ENCODE measurements at places on chromosomes 1 and 21.

DNA sequence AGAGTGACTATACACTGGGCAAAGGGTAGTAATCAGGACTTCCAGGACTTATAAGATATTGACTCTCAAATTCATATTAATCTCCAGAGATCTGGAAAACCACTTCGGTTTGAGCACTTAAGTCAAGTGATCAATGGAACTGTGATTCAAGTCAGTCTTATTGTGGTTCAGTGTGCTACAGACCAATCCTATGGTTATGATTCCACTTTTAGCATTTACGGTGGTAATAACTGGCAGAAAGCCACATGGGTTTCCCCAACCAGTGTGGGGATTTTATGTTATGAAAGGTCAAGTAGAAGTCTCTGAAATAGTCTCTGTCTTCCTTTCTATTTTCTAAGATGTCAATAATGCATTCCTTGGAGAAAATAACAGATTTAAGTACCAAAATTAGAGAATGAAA is 151.3 kb upstream of the NEGR1 start:
- DNase-seq, result no peak

DNA sequence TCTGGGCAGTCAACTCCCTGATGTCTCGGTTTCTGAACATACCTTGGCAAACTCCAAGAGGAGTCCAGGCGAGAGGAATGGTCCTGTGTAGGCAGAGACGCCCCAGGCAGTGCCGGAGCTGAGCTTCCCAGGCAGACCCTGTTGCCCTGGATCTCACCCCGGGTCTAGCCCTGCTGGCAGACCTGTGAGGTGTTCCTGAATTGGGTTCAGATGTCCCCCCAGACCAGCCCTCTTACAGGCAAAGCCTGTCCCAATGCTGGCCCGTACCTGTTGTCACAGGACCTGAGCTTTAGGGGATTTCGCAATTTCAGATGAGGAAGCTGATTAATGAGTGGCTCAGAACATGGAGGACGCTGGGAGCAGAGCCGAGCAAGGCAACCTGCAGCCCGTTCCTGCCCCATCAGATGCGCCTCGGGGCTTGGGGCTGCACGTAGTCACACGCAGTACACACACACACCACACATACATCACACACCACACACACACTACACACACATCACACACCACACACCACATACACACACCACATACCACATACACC is 38.5 kb upstream of the PDE9A start:
- DNase-seq, result peak; percentile 56

GRCh38 chr1:4118746-4119515 is 218.9 kb upstream of the C1orf174 start:
- no peak for DNase-seq

GRCh38 chr1:41607808-41608207 is 123.3 kb upstream of the EDN2 start:
- no peak for DNase-seq

- DNase-seq, result no peak
Observed at GRCh38 chr1:232682248-232682647, 52.3 kb upstream of the SIPA1L2 start.

- DNase-seq, result peak; percentile 45
Observed at GRCh38 chr1:200488375-200489165, 78.7 kb upstream of the ZNF281 start.

GRCh38 chr1:98389809-98390208 is 271.7 kb upstream of the SNX7 start:
- DNase-seq, result no peak

DNA sequence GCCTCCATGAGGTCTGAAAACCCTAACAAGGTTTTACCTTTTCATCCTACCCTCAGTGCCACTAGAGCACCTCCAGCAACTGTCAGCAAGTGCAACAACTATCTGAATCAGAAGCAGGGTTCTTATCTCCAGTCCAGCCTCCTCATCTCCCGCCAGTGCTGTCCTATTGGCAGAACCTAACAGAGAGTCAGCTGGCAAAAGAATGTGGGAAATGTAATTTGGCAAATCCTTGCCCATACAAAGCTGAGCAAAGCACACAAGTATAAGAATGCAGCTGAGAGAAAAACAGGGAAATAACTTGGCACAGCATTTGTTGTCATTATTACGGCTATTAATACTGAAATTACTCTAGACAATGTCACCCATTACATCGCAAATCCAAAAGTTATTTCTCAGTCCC is 124.2 kb downstream of the ATP6V1G3 start:
- no peak for DNase-seq

- DNase-seq, result no peak
Observed at GRCh38 chr1:240074908-240075307, 16.8 kb upstream of the FMN2 start.

- no peak for DNase-seq
Observed at GRCh38 chr1:17791055-17791390, 35.9 kb downstream of the ACTL8 start.

GRCh38 chr1:36968730-36969129 is 65.6 kb downstream of the GRIK3 start:
- no peak for DNase-seq

DNA sequence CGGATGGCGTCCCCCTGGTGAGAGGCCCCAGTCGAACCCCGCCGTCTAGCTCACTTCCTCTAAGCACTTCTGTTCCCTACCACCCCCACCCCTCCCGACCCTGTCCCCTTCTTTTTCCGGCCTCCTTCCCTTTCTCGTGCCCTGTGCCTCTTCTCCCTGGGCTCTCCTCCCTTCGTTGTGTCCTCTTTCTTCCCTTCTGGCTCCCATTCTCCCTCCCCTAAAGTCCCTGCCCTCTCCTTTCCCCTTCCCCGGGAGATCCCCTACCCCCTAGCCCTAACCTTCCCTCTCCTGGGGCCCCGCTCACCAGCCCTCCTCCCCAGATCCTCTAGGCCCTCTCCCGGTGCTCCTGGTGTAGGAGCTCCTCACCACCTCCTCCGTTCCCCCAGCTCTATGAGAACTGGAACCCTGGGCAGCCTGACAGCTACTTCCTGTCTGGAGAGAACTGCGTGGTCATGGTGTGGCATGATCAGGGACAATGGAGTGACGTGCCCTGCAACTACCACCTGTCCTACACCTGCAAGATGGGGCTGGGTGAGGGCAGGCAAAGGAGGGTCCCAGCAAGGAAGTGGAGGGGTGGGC is 15.9 kb downstream of the BCAN start:
- DNase-seq, result no peak

- DNase-seq, result no peak
Observed at GRCh38 chr1:44700573-44700972, 26.1 kb downstream of the ARMH1 start.

- DNase-seq, result no peak
Observed at GRCh38 chr1:201772178-201772577, 56.8 kb upstream of the IPO9 start.

GRCh38 chr21:33021150-33021549 is 4.6 kb upstream of the OLIG2 start:
- DNase-seq, result no peak

GRCh38 chr1:14689996-14690615 is 91.6 kb downstream of the KAZN start:
- no peak for DNase-seq

DNA sequence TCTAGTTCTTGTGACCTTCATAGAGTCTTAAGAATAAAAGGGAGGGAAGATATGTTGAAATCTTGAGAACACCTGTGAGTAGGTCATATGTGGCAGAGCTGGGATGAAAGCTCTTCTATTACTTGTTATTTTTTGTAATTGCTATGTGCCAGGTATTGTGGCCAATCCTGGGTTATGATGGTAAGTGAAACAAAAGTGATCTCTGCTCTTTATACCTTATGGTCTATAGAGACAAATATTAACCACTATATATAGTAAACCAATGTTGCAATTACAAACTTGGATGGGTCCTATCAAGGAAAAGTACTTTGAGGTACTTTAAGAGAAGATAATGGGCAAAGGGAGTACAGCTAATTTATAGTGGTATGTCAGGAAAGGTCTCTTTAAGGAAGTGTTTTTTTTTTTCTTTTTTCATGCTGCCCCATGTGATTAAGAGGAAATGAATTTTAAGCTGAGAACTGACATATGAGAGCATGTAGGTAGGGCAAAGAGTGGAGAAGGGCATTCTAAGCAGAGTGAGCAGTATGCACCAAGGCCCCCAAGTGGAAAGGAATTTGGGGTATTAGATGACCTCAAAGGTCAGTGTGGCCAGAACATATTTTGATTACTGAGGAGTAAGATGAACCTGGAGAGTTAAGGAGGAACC is 43.3 kb downstream of the POU2F1 start:
- DNase-seq, result no peak

DNA sequence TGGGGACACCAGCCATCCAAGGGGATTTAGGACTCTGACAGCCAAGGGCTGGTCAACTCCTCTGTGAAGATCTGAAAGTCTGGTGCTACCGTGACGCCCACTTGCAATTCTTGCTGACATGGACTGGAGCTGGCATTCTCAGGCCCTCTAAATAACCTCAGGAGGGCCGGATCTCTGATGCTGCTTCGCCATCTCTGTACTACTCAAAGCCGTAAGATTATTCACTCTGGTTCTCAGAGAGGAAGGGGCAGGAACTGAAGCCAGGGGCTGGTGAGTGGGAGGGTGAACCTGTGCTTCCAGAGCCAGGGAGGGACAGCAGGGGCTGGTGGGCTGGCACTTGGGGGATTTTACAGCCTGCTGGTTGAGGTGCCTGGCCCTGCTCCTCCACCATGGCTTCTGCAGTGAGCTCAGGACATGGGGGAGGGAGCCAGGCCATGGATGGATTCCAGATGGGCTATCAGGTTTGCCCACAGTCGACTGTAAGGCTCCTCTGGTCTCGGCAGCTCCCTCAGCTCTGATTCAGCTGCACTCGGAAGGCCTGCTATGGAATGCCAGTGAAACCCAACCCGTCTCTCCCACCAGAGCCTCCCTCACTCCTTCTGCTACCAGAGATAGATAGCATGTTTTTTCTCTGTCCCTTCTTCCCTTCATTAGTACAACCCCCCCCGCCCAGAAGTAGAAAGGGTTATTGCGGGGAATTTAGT is 84.5 kb downstream of the PLXNA2 start:
- DNase-seq, result no peak

DNA sequence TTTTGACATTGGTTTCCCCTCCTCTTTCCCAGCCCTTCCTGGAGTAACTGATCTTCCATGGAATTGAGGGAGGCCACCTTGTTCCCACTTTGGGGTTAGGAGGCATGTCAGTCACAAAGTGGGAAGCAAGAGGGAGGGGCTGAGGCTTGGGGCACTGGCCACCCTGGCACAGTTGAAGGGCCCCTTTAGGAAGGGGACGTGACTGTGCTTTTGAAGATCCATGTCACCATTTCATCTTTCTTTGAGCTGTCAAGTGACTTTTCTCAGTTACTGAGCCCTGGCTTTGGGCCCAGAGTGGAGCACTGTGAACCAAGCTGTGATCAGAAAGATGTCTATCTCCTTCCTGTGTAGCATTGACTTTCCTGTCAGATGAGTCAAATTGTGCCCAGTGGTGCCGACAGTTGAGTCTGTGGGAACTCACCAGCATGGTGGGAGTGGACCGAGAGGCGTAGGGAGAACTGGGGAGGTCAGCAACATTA is 38.5 kb upstream of the TDRD10 start:
- DNase-seq, result peak; percentile 71

GRCh38 chr1:74913978-74914377 is 181.0 kb downstream of the TYW3 start:
- no peak for DNase-seq

GRCh38 chr1:180586671-180587155 is 27.9 kb downstream of the OVAAL start:
- DNase-seq, result no peak

DNA sequence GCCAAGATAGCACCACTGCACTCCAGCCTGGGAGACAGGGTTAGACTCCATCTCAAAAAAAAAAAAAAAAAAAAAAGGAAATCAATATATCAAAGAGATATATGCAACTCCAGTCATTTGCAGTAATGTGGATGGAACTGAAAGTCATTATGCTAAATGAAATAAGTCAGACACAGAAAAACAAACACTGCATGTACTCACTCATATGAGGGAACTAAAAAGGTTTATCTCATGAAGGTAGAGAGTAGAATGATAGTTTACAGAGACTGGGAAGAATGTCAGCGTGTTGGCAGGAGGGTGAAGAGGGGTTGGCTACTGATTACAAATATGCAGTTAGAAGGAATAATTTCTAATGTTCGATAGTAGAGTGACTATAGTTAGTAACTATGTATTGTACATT is 13.2 kb downstream of the HSD11B1 start:
- DNase-seq, result no peak

GRCh38 chr1:165409657-165410358 is 35.1 kb downstream of the RXRG start:
- DNase-seq, result no peak

- no peak for DNase-seq
Observed at GRCh38 chr21:25656412-25656811, 17.4 kb downstream of the JAM2 start.

- no peak for DNase-seq
Observed at GRCh38 chr1:119865627-119866026, 30.7 kb downstream of the ADAM30 start.

DNA sequence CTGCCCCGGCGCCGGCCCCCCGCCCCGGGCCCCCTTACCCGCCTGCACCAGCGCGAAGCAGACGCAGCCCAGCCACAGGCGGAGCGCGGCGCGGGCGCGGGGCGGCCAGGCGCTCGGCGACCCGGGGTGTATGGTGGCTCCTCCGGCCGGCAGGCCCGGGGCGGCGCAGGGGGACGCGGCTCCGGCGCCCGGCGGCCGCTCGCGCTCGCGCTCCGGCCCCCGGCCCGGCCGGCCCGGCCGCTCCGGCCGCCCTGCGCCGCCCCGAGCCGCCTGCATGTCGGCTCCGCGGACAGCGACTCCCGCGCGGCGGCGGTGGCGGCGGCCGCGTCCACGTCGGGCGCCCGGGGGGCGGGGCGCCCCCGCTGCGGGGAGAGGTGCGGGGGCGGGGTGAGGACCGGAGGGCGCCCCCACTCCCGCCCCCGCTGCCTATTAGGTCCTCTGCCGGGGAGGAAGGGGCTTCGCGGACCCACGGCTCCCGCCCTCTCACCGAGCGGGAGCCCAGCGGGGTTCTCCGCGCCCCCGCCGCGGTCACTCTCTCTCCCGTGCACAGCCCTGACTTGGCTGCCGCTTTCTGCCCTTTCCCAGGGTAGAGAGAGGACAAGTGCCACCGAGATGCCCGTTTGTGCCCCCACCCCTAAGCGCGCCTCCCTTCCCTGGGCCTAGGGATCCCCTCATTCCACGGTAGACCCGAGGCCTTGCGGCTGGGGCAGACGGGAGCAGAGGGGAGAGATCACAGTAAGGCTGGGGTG is at the start of gene FNDC5:
Gene FNDC5, minus strand, starts transcription at position 298 of the 749 bp plus-strand sequence.
- no peak for DNase-seq

- DNase-seq, result no peak
Observed at GRCh38 chr1:185734929-185735700, 924 bp downstream of the HMCN1 start.

DNA sequence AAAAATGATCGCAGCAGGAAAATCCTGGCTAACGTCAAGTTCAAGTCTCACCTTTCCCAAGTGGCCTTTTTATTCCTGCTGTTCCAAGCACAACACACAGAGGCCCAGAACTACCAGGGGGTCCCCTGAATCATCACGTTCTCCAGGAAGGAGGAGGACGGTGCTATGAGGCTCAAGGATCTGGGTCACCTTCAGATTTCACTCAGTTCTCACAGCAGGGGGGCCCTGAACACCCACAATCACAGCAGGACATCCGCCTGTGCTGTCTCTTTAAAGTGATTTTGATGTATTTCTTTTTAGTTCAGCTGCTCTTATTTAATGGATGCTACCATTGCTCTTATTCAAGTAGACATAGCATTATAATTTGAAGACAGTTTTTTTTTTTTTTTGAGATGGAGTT is 173.4 kb downstream of the HUNK start:
- DNase-seq, result no peak

All from activated naive CD4-positive, alpha-beta T cell treated with Interleukin-2 at 50 U/mL for 16 hours (primary cell).